ENCODE measurements at places on chromosomes 1 and 21. TPM values are rescaled to one million over a fixed set of nuclear protein-coding genes. Genes with fewer than 3 reads are reported as not detected.

DNA sequence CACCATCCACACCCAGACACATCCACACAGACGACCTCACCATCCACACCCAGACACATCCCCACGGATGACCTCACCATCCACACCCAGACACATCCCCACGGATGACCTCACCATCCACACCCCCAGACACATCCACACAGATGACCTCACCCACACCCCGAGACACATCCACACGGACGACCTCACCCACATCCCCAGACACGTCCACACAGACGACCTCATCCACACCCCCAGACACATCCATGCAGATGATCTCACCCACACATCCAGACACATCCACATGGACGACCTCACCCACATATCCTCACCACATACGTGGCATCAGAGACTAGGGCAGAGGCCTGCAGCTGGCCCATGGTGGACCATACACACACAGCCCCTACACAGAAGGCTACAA lies 14.7 kb upstream of the FABP3 start:
- DNase-seq = no peak

GRCh38 chr1:43802356-43802980 lies 95.1 kb downstream of the ST3GAL3 start:
- no peak for DNase-seq

DNA sequence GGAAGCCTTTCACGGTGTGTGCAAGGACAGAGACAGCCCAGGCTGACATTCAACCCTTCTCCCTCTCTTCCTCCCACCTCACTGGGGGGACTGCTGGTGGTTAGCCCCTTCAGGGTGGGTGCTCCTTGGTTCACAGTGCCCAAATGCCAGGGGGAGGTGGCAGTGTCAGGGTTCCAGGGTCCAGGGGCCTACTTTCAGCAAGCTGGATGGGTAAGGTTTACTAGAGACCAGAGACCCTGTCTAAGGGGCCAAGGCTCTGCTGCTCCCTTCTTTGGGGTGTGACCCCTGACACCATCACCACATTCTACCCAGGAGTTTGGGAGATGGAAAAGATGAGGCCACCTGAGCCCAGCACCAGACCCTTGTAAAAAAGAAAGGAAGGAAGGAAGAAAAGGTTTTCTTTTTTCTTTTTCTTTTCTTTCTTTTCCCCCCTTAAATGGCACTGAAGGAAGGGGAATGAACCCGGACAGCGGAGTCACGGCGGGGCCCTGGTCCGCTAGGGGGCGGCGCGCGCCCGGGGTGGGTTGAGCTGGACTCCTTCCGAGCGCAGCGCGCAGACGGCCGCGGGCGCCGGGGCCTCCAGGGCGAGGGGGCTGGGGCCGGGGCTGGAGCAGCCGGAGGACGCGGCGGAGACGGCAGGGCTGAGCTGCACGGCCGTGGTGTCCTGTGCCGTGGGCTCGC lies 18.8 kb downstream of the KNCN start:
- no peak for DNase-seq

DNA sequence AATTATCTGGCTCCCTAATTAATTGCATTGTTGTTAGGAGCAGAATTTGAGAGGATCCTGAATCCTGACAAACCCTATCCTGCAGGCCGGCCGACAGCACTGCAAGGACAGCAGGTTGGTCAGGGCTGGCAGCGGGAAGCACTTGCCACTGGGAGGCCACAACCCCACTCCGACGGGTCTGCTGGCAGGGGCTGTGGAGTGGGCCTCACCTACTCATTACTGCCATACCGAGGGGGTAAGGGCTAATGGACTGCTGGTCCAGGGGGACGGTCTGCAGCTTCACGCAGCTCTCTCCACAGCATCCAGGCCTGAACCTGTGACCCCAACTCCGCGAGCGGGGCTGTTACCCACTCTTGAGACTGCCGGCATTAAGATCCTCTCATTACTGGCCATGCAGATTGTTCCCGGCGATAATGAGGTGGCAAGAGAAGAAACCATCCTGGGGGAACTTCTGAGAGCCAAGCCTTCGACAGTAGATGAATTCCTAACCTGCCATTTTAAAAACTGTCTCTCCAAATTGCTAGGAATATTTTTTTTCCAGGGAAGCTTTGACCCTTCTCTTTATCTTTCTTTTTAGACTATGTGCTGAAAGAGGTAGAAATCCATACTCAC lies 501.3 kb downstream of the OMA1 start:
- no peak for DNase-seq

- DNase-seq = no peak
These were observed 121.2 kb downstream of the NRIP1 start for GRCh38 chr21:14943616-14944015.

The EPHA10 gene
- total RNA-seq = 0.23 TPM

Measured in suprapubic skin (tissue), 4 donors.